ENCODE measurements at places on chromosomes 16 and 17. TPM values are rescaled to one million over a fixed set of nuclear protein-coding genes. Genes with fewer than 3 reads are reported as not detected.

Gene CHP2
- total RNA-seq: not detected

Gene CCL2
- 17.7 TPM for total RNA-seq

Gene CASKIN1
- 0.41 TPM for total RNA-seq

Gene AXIN2
- 0.97 TPM for total RNA-seq

Gene MAPK8IP3
- 69.5 TPM for total RNA-seq

Gene MPV17L
- 5.9 TPM for total RNA-seq

Gene RFFL
- total RNA-seq: 54.3 TPM

Gene CDH1
- total RNA-seq: 4.2 TPM

Gene HS3ST3A1
- 0.24 TPM for total RNA-seq

Gene TMEM235
- total RNA-seq: not detected

Gene HCRT
- not detected for total RNA-seq

Gene NRN1L
- total RNA-seq: not detected

Gene OR1A1
- total RNA-seq: not detected

Gene KRT39
- not detected for total RNA-seq

Gene DNAH17
- total RNA-seq: 1.1 TPM

Gene IRX6
- not detected for total RNA-seq

Gene PARD6A
- total RNA-seq: 2.4 TPM

Gene KRT33A
- total RNA-seq: not detected
